ENCODE measurements at places on chromosomes 13 and 19.

DNA sequence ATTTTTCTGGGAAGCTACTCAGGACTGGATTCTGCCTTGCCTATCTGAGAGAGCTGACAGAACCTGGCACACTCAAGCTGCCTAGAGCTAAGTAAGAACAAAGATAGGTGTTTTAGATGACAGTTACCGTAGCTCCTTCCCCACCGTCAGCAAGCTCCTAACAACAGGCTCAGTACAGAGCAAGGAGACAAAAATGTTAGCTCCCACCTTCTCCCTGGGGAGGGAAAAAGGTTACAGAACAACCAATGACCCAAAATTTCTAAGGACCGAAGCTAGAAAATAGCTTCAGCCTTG, 1058.2 kb upstream of the PCDH20 start:
- no peaks in the 10 kb centered on the region for H3K27me3 ChIP-seq
- no peak overlapping the region for H3K4me3 ChIP-seq
- H3K36me3 ChIP-seq: peaks cover 3% of the 10 kb centered on the region
- H3K4me1 ChIP-seq: no peaks in the 10 kb centered on the region

DNA sequence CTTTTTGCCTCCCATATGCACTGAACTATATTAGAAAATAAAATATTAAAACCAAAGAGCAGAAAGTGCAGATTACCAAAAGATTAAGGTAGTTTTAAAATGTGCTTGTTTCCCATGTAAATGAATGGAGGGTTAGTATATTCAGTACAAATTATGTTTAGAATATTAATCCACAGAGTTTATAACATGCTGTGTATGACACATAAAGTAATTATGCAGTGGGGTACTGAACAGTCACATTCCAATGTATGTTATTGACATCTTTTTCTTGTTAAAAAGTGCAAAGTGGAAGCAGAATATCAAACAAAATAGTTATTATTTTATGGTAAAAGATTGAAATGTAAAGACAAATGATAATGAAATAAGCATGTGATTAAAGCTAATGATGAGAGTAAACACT, 79.3 kb downstream of the GPC6 start:
- no peaks in the 10 kb centered on the region for H3K27me3 ChIP-seq
- no peak overlapping the region for H3K4me3 ChIP-seq
- no peaks in the 10 kb centered on the region for H3K36me3 ChIP-seq
- H3K27ac ChIP-seq: no peak overlapping the region

DNA sequence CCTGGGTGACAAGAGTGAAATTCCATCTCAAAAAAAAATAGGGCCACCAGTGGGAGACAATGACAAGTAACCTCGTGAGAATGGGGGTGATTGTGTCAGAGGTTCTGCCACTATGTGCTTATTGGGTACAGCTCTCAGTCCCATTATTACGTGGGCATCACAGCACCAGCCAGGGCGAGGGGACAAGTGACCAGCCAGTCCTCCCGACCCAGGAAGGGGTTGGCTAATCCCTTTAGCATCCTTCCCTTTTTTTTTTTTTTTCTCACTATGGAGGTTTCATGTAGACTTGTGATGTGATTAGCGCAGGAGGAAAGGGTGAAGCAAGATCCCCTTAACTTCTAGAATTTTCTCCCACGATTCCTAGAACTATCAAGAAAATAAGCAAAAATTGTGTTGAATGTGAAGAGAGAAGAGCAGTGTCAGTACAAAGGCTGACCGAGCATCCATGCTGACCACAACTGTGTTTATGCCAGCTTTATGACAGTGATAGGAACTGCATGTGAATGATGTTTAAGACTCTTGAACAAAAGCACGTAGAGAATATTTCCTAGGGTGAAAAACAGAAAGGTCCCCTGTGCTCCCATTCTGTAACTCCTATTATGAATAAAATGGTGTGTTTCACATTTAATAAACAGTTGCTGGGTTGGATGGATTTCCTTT, 50.0 kb downstream of the ALOX5AP start:
- H3K27me3 ChIP-seq: no peaks in the 10 kb centered on the region
- H3K36me3 ChIP-seq: peaks cover 2% of the 10 kb centered on the region
- peaks cover 5% of the 10 kb centered on the region for H3K4me1 ChIP-seq
- H3K27ac ChIP-seq: no peak overlapping the region
- no peak for DNase-seq
- H3K4me3 ChIP-seq: no peak overlapping the region

- no peak for DNase-seq
- no peaks in the 10 kb centered on the region for H3K4me1 ChIP-seq
- no peak overlapping the region for H3K27ac ChIP-seq
- peaks cover 5% of the 10 kb centered on the region for H3K36me3 ChIP-seq
Observed at GRCh38 chr13:43110036-43110435, 86.7 kb downstream of the DNAJC15 start.

GRCh38 chr19:51354742-51355148, 11.4 kb downstream of the ETFB start:
- H3K4me3 ChIP-seq: peak overlapping the region; percentile 8
- peaks cover 22% of the 10 kb centered on the region for H3K4me1 ChIP-seq
- H3K27ac ChIP-seq: no peak overlapping the region
- DNase-seq: no peak
- H3K36me3 ChIP-seq: peaks cover 11% of the 10 kb centered on the region

- DNase-seq: no peak
- peaks cover 66% of the 10 kb centered on the region for H3K4me1 ChIP-seq
- peaks cover 7% of the 10 kb centered on the region for H3K36me3 ChIP-seq
- H3K4me3 ChIP-seq: peak overlapping the region; percentile 51
- peak overlapping the region; percentile 87 for H3K27ac ChIP-seq
Observed at GRCh38 chr13:74090869-74091605, 43.2 kb downstream of the KLF12 start.

DNA sequence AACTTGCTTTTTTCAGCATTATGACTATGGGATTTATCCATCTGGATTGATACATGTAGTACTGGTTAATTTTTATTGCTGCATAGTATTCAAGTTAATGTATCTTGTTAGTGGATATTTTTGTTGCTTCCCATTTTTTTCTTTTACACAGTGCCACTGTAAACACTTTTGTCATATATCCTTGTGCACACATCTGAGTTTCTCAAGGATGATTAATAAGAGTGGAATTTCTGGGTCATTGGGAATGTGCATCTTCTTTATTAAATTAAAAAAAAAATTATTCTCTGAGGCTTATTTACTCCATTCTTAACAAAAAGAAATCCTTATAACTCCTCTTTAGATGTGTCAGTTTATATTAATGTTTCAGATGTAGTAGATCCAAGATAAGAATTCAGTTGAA, 27.3 kb downstream of the B3GLCT start:
- no peak overlapping the region for H3K4me3 ChIP-seq
- H3K27me3 ChIP-seq: no peaks in the 10 kb centered on the region
- no peak overlapping the region for H3K27ac ChIP-seq
- peaks cover 2% of the 10 kb centered on the region for H3K36me3 ChIP-seq
- DNase-seq: no peak

DNA sequence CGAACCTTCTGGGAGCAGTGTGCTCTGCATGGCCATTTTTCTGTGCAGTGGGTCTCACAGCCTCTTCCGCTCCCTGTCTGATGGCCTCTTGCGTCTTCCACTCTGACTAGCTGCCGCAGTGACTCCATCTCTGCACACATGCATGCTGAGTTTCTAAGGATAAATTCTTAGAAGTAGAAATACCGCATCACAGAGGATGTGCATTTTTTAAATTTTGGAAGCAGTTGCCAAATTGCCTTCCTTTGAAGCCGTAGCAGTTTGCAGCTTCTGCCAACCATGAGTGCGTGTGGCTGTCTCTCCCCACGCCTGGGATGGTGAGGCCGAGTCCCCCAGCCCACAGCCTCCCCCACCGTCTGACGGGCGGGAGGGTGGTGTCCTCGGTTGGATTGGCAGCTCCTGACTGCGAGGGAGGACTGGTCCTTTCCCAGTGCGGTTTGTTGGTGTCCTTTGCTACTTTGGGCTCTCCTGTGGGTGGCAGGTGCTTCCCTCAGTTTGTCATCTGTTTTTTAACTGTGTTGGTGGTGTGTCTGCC, 9.8 kb downstream of the FZR1 start:
- DNase-seq: no peak
- H3K36me3 ChIP-seq: peaks cover 10% of the 10 kb centered on the region
- H3K4me1 ChIP-seq: peaks cover 40% of the 10 kb centered on the region
- H3K4me3 ChIP-seq: no peak overlapping the region

- no peaks in the 10 kb centered on the region for H3K36me3 ChIP-seq
- H3K4me1 ChIP-seq: no peaks in the 10 kb centered on the region
- H3K27me3 ChIP-seq: peaks cover 49% of the 10 kb centered on the region
- no peak for DNase-seq
- H3K4me3 ChIP-seq: no peak overlapping the region
Observed at GRCh38 chr13:108166078-108166477, 49.3 kb downstream of the LIG4 start.

DNA sequence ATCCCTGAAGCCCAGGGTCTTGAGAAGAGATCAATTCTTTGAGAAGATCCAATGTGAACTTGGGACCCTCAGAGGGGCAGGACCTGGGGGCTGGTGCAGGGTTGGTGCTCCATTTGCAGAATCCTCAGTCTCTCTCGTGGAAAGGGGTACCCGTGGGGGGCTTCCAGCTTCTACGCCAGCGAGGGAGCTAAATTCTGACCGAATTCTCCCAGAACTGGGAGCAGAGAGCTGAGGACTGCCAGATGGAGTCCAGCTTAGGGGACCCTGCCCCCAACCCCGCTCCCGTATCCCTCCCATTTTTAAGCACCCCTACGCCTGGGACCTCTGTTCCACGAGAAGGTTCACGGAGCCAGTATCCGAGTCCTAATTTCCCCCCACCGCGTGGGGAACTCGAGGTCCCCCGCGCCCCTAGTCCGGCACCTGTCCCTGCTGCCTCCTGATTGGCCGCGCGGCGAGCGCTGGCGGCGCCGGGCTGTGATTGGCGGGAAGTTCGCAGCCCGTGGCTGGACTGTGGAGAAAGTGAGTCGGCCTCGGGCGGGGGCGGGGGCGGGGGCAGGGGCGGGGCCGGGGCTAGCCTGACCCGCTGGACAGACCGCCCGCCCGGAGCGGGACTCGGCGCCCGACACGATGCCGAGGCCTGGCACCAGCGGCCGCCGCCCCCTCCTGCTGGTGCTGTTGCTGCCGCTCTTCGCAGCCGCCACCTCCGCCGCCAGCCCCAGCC, 4.4 kb upstream of the LTBP4 start:
- peaks cover 40% of the 10 kb centered on the region for H3K4me1 ChIP-seq
- H3K36me3 ChIP-seq: peaks cover 9% of the 10 kb centered on the region
- no peak for DNase-seq
- no peak overlapping the region for H3K27ac ChIP-seq
- H3K4me3 ChIP-seq: no peak overlapping the region

GRCh38 chr13:24680258-24680920, at the start of gene ATP12A:
TSS of gene ATP12A (plus strand) at chr13:24680408. CDS start at chr13:24680744, 336 bp downstream.
- H3K36me3 ChIP-seq: no peaks in the 10 kb centered on the region
- H3K27me3 ChIP-seq: peaks cover 47% of the 10 kb centered on the region
- peak within 1 kb of the TSS; percentile 29 for H3K27ac ChIP-seq
- peaks cover 28% of the 10 kb centered on the region for H3K4me1 ChIP-seq
- DNase-seq: no peak

All from central memory CD8-positive, alpha-beta T cell (primary cell).